Cerebellar nuclear complex (tissue), 1 donor: ENCODE measurements at places on chromosomes 1 and 21.

- no peak for DNase-seq
Measured at GRCh38 chr1:116825720-116826438, 71.6 kb downstream of the CD2 start.

DNA sequence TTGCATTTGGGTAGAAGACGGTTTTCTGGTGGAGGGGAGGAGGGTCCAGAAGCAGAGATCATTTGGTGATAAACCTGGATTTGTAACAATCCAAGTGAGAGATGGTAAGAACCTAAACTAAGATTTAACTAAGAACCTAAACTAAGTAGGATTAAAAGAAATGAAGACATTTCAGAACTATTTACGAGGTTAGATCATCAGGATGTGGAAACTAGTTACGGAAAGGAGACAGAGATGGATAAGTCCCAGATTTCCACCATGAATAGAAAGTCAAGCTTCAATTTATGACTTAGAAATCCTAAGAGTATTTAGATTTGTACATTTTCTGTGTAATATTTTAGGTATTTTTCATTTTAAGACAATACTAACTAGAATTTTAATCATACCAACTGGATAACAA, 86.3 kb downstream of the SEC16B start:
- DNase-seq, result no peak

GRCh38 chr1:205942631-205943159, 561 bp downstream of the SLC26A9 start:
- DNase-seq, result no peak

GRCh38 chr1:228937851-228938536, 202.7 kb downstream of the RHOU start:
- DNase-seq, result no peak

DNA sequence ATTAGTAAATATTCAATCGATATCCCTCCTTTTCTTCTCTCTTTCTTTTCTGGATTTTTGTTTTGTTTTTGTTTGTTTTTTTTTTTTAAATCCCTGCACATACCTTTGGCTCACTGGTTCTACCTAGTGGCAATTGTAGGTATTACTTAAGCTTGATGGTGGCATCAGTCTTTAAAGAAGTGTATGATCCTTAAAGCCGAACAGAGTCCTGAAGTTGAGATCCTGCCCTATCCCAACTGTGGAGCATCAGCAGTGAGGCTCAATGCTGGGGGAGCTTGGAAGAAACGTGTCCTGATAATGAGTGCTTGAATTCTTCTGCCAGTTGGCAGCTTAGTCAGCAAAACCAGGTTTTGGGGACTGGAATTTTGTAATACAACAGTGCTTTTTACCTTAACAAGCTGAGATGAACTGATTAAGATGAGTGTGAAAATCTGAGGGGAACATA, 60.8 kb downstream of the FASLG start:
- DNase-seq, result no peak

DNA sequence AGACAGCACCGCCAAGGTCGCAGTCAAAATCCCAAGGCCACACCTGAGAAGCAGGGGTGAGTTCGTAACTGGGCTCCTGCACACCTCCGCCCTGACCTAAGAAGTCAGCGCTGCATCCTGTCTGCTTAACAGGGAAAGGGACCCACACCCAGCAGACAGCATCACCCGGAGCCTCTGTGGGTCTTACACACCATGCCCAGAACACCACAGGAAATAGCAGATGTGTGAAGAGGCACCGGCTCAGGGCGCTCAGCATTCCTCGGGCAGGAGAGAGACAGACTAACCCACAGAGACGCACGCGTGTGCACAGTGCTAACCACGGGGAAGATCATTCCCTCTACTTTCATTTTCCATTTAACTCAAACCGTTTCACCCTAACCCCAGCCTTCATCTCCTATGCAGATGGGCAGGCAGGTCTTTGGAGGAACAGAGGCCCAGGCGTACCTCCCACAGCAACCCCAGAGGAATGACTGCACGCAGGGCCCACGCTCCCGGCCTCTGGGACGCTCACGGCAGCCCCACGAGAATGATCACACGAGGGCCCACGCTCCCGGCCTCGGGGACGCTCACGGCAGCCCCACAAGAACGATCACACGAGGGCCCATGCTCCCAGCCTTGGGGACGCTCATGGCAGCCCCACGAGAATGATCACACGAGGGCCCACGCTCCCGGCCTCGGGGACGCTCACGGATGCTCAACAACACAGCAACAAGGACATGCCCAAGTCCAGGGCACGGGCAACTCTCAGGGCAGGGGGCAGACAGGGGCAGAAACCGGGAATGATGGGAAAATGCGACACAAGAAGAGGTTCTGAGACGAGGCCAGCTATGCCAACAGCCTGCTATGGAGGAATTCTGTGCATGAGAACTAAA, 20.9 kb downstream of the POFUT2 start:
- DNase-seq, result no peak

DNA sequence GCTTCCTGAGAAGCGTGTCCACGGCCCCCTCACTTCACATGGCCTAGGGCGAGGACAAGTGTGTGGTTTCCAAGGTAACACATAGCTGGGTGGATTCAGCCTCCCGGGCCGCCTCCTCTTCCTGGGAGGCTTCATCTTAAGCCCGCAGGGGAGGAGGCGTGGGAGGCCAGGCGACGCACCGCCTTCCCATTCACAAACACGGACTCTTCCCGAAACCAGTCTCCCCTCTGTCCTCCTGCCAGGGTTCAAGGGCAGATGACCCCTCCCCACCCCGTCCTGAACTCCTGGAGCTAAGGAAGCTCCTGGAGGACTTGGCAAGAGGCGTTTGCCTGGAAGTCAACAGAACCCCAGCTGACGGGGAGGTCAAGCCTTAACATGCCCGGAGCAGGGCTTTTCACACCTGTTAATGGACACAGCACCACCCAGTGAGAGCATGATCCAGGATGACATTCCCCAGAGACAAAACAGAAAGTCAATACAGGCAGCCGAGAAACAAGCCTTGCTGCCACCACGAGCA, 56.7 kb downstream of the KCNN3 start:
- DNase-seq, result no peak

GRCh38 chr1:211684791-211685190, 9.4 kb upstream of the NEK2 start:
- no peak for DNase-seq

- DNase-seq, result no peak
Measured at GRCh38 chr1:35577071-35577998, 4.2 kb downstream of the TFAP2E start.

- DNase-seq, result no peak
Measured at GRCh38 chr1:179029321-179029759, 3.6 kb downstream of the FAM20B start.

- no peak for DNase-seq
Measured at GRCh38 chr1:39973503-39974135, 18.7 kb downstream of the MFSD2A start.

DNA sequence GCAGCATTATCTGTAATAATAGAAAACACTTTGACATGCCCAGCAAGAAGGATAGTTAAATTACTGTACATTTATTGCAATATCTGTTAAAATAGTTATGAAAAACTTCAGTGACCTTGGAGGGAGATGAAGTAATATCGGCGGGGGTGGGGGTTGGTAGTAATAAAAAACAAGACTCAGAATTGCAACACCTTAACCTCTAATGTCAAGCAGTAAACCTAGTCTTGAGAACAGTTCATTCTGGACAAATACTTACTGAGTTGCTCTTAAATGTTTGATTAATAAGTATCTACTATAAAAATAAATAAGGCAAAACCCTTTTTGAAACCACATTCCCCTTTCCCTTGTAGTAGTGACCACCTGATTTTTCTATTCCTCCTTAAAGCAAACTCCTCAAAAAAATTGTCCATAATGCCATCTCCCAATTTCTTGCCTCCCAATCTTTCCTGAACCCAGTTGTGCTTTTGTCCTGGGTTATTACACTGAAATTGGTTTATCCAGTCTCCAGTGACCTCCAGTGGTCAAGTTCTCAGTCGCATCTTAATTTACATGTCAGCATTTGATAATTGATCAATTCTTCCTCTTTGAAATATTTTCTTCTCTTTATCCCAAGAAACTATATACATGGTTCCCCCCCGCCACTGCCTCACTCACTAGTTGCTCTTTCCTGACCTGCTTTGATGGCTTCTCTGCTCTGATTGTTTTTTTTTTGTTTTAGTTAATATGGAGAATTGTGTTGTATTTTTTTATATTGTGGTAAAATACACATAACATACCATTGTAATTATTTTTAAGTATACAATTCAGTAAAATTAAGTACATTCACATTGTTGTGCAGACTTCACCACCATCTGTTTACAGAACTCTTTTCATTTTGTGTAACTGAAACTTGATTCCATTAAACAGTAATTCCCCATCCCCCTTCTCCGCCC, 36.8 kb downstream of the RAP1A start:
- DNase-seq, result no peak

DNA sequence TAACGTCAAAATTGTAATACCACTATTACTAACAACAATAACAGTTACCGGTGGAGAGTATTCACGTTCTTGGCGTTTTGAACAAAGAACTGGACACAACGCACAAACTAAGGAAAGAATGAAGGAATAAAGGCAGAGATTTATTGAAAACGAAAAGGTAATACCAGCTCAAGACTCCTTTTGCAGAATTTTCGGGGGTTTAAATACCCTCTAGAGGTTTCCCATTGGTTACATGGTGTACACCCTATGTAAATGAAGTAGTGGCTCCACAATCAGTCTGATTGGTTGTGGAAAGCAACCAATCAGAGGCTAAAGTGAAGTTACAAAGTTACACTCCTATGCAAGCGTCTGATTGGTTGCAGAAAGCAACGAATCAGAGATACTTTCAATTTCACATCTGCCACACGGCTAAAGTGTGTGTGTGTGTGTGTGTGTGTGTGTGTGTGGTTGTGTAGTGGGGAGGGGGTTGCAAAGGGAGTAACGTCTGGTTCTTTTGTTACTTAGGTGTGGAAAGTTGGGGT, 1.1 kb upstream of the GTF2B start:
- no peak for DNase-seq

- no peak for DNase-seq
Measured at GRCh38 chr1:110228381-110228780, 18.3 kb downstream of the KCNC4 start.

- DNase-seq, result no peak
Measured at GRCh38 chr1:197388801-197389200, 120.7 kb downstream of the CRB1 start.
